Activated T-helper 2 cell treated with anti-CD3 and anti-CD28 coated beads, Interferon-gamma antibody, Interleukin-2, Interleukin-4, amounts not matched to agents 10 μg/mL and 5 μg/mL and 100 μg/mL, durations not matched to agents 14 hours and 24 hours and 36 hours (primary cell): ENCODE measurements at places on chromosomes 16 and 17. TPM values are rescaled to one million over a fixed set of nuclear protein-coding genes. Genes with fewer than 3 reads are reported as not detected.

The DPEP1 gene
- not detected in 2 replicates for total RNA-seq

The SKAP1 gene
- 60.5 and 67.9 TPM in 2 replicates for total RNA-seq

The TBC1D3G gene
- not detected in 2 replicates for total RNA-seq

The KRT12 gene
- total RNA-seq, result not detected in 2 replicates

The USP31 gene
- 7.7 and 8.0 TPM in 2 replicates for total RNA-seq

The FBXL16 gene
- 5.8 and 6.4 TPM in 2 replicates for total RNA-seq

The FZD2 gene
- 0.53 and 0.57 TPM in 2 replicates for total RNA-seq

The ZNF205 gene
- total RNA-seq, result 0.09 and 0.18 TPM in 2 replicates

The BTBD17 gene
- total RNA-seq, result not detected in 2 replicates

The DNAI2 gene
- total RNA-seq, result 0.55 and 0.75 TPM in 2 replicates

The KRTAP9-8 gene
- total RNA-seq, result not detected in 2 replicates

The ABCC11 gene
- total RNA-seq, result 0.05 and 0.09 TPM in 2 replicates

- DNase-seq, result no peak
- H3K4me1 ChIP-seq, result peaks cover 32% of the 10 kb centered on the region
- no peaks in the 10 kb centered on the region for H3K27me3 ChIP-seq
- peak overlapping the region; percentile 71 for H3K27ac ChIP-seq
- peaks cover 56% of the 10 kb centered on the region for H3K36me3 ChIP-seq
Measured at GRCh38 chr16:1961651-1962067, 2.3 kb downstream of the NDUFB10 start.

DNA sequence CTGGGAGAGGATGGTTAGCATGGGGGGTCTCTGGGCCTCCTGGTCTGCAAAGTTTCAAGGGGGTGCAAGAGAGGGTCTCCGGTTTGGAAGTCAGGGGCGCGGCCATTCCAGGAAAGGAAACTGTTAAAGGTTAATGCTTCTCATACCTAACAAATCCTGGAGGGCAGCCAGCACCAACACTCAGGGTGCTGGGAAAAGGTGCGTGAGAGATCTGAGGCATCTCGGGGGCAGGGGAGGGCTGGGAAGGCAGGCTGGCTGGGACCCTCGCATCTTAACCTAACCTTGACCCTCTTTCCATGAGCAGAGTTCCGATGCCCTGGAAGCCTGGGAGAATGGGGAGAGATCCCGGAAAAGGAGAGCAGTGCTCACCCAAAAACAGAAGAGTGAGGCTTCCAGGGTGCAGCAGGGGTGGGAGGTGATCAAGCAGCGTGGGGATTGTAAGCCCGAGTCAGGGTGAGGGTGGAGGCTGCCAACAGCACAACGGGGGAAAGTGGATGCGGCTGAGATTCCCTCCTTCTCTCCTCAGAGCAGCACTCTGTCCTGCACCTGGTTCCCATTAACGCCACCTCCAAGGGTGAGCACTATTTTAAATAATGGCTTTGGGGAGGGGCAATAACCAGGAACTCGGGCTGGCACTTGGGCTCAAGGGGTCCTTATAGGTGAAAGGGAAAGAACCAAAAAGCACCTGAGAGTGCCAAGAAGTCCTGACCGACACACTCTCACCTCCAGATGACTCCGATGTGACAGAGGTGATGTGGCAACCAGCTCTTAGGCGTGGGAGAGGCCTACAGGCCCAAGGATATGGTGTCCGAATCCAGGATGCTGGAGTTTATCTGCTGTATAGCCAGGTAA is 996 bp downstream of the TNFSF13 start:
- no peak overlapping the region for H3K27ac ChIP-seq
- peaks cover 33% of the 10 kb centered on the region for H3K36me3 ChIP-seq
- peaks cover 38% of the 10 kb centered on the region for H3K4me1 ChIP-seq
- no peaks in the 10 kb centered on the region for H3K27me3 ChIP-seq
- no peak overlapping the region for H3K4me3 ChIP-seq

DNA sequence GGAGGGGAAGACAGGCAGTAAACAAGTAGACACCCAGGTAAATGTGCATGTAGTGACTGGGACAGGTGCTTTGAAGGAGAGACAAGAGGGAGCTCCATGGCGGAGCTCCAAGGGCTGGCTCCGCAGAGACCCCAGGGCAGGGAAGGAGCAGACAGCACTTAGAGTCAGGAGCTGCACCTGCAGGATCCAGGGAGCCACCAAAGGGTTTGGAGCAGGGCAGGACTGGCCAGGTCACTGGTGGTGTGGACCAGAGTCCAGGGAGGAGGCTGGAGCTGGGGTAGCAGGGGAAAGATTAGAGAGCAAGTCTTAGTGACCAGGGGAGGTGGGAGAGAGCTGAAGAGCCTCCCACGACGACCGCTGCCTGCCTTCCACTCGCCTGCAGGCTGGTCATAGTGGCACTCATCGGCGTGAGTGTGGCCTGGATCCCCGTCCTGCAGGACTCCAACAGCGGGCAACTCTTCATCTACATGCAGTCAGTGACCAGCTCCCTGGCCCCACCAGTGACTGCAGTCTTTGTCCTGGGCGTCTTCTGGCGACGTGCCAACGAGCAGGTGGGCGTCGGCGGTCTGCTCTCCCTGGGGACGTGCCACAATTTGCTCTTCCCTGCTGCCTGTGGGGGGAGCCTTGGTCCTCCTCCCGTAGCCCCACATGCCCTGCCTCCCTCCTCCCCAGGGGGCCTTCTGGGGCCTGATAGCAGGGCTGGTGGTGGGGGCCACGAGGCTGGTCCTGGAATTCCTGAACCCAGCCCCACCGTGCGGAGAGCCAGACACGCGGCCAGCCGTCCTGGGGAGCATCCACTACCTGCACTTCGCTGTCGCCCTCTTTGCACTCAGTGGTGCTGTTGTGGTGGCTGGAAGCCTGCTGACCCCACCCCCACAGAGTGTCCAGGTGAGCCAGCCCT is 14.7 kb upstream of the FAM83G start:
- no peaks in the 10 kb centered on the region for H3K27me3 ChIP-seq
- DNase-seq, result no peak
- H3K4me1 ChIP-seq, result peaks cover 2% of the 10 kb centered on the region
- H3K36me3 ChIP-seq, result peaks cover 6% of the 10 kb centered on the region
- H3K4me3 ChIP-seq, result no peak overlapping the region

DNA sequence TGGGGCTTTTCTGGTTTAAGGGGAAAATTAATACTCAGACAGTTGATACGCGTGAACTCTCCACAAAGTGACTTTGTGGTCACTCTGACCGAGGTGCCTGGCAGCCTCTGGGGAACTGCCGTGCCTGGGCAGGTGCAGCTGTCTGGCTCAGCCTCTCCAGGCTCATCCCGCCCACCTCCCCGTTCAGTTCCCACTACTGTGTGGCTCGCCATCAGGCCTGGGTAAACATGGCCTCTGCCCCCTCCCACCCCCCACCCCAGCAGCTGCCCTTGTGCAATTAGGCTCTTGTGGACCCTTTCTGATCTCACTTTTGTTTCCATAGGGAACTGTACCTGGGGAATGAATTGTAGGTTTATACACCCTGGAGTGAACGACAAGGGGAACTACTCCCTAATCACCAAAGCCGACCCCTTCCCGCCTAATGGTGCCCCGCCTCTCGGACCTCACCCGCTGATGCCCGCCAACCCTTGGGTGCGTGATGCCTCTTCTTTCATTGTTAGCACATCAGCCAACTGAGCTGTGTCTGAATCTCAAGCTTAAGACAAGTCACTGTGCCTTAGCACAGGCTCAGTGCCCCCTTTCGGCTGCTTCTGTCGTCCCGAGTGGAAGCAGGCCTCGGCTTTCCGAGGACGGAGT is 27.8 kb downstream of the ZC3H18 start:
- no peak for DNase-seq
- H3K4me1 ChIP-seq, result peaks cover 7% of the 10 kb centered on the region
- H3K27ac ChIP-seq, result no peak overlapping the region
- H3K4me3 ChIP-seq, result no peak overlapping the region
- peaks cover 60% of the 10 kb centered on the region for H3K36me3 ChIP-seq

- peaks cover 4% of the 10 kb centered on the region for H3K4me1 ChIP-seq
- no peak overlapping the region for H3K4me3 ChIP-seq
- H3K27me3 ChIP-seq, result peaks cover 56% of the 10 kb centered on the region
- no peak for DNase-seq
- H3K36me3 ChIP-seq, result no peaks in the 10 kb centered on the region
- no peak overlapping the region for H3K27ac ChIP-seq
Measured at GRCh38 chr17:57809879-57810278, 40.0 kb downstream of the MRPS23 start.

DNA sequence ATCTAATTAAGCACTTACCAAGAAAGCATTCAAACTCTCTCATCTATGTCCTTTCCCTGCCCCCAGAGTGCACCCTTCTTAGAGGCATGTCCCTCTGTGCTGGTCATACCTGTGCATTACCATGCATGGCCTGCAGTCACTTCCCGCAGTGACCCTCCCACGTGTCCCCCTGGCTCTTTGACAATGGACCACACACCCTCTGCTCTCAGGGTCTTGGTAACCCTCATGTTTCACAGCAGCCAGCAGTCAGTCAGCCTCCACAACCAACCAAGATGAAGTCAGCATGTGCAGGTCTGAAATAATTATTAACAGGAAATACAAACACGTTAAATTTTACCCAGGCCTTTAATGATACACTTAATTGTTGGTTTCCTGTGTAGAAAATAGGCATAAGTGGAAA is 10.1 kb downstream of the KRT33A start:
- no peak overlapping the region for H3K27ac ChIP-seq
- peaks cover 7% of the 10 kb centered on the region for H3K36me3 ChIP-seq
- H3K27me3 ChIP-seq, result peaks cover 33% of the 10 kb centered on the region
- DNase-seq, result no peak
- no peak overlapping the region for H3K4me3 ChIP-seq

- H3K36me3 ChIP-seq, result no peaks in the 10 kb centered on the region
- no peak overlapping the region for H3K27ac ChIP-seq
- H3K4me1 ChIP-seq, result no peaks in the 10 kb centered on the region
- no peak for DNase-seq
Measured at GRCh38 chr17:323181-323580, 29.4 kb downstream of the RPH3AL start.

DNA sequence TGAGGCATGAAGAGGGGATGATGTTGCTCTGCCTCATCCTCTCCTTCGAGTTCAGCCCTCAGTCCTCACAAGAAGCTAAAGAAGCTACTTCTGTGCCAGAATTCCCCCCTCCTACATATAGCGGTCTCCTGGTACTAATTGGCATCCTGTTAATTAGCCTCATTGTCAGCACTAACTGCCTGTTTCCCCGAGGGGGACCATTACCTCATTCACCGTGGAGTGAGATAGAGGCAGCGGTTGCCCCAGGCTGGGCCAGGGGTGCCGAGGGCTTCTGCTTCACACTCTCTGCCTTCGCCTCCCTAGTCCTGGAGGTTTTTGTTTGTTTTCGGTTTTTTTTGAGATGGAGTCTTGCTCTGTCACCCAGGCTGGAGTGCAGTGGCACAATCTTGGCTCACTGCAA is 5.7 kb upstream of the MINK1 start:
- no peak overlapping the region for H3K4me3 ChIP-seq
- H3K27me3 ChIP-seq, result no peaks in the 10 kb centered on the region

DNA sequence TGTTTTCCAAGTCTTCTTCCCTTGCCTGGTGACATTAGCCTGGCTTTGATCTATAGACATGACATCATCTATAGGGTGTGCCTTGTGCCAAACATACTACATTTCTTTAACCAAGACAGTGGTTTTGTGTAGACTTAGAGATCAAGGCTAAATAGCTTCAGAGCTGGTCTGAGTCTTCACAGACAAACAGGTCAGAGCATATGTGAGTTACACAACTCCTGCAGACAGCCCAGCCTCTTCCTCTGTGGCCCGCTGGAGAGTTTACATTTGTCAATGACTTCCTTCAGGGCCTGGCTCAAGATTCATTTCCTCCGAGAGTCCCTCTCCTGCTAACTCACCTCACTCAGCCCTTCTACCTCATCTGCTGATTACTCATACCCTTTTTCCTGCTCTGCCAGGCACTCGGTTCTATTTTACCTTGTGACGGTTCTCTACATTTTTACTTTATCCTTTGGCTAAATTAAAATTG is 73.1 kb upstream of the TANC2 start:
- H3K4me1 ChIP-seq, result peaks cover 6% of the 10 kb centered on the region
- H3K27ac ChIP-seq, result no peak overlapping the region
- H3K27me3 ChIP-seq, result peaks cover 8% of the 10 kb centered on the region
- DNase-seq, result no peak
- H3K4me3 ChIP-seq, result no peak overlapping the region

DNA sequence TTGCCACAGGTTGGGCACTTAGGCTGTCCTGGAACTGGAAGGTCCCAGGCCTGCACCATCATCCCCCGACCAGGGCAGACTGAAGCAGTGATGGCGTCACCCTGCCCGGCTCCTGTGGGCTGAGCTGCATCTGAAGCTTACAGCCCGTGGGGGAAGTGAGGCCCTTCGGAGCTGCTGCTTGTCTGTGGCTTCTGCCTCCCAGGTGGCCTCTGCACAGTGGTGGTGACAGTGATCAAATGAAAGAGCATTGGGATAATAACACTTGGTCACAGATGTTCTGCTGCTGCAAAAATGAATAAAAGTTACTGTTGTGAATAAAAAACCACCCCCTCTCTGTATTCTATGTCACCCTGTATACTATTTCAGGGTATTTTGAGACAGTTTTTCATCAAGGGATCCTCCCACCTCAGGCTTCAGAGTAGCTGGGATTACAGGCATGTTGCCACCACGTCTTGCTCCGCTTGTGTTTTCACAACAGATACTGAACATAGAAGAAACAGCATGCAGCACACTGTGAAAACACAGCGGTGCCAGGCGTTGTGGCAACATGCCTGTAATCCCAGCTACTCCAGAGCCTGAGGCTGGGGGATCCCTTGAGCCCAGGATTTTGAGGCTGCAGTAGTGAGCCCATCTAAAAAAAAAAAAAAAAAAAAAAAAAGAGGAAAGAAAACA is 165.0 kb downstream of the LGALS9B start:
- H3K36me3 ChIP-seq, result peaks cover 8% of the 10 kb centered on the region
- H3K4me1 ChIP-seq, result peaks cover 2% of the 10 kb centered on the region
- DNase-seq, result no peak
- no peak overlapping the region for H3K4me3 ChIP-seq

- H3K27ac ChIP-seq, result no peak overlapping the region
- no peak for DNase-seq
- no peaks in the 10 kb centered on the region for H3K36me3 ChIP-seq
- no peak overlapping the region for H3K4me3 ChIP-seq
- H3K4me1 ChIP-seq, result peaks cover 3% of the 10 kb centered on the region
Measured at GRCh38 chr16:66147291-66147690, 219.2 kb upstream of the CDH5 start.

- no peak for DNase-seq
- H3K4me1 ChIP-seq, result peaks cover 3% of the 10 kb centered on the region
- H3K27me3 ChIP-seq, result no peaks in the 10 kb centered on the region
- no peaks in the 10 kb centered on the region for H3K36me3 ChIP-seq
- H3K27ac ChIP-seq, result no peak overlapping the region
Measured at GRCh38 chr16:58102665-58103392, 26.4 kb downstream of the CFAP20 start.
